ENCODE measurements at places on chromosomes 13 and 19.
A peak's percentile ranks its signal among the peaks of the same experiment; 100 is the strongest.

DNA sequence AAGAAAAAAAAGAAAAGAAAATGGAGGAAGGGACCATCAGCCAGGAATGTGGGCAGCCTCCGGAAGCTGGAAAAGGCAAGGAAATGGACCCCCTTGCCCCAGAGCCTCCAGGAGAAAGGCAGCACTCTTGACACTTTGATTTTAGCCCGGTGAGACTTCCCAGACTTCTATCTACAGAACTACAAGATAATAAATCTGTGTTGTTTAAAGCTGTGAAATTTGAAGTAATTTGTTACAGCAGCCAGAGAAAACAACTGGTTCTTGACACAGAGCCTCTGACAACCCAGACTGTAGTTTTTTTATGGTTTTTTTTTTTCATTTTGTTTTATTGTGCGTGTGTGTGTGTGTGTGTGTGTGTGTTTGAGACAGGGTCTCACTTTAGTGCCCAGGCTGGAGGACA, 7.6 kb downstream of the CTU1 start:
- no peak for DNase-seq

- no peak for DNase-seq
Observed at GRCh38 chr13:22839603-22840530, 340.9 kb upstream of the SGCG start.

DNA sequence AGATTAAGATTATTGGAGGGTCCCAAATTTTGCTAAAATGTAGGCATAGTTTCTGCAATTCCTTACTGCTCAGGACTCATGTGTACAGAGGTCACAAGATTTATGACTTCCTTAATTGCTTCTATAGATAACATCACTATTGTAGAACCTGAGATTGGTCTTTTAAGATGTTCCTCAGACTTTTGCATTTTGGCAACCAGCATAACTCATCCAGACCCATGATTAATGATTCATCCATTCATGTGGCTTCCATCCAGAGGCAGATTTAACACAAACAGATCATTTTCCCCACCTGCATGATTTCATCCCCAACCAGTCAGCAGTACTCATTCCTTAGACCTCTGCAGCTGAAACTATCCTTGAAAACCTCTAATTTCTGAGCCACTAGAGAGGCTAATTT, 34.5 kb upstream of the CEACAM8 start:
- DNase-seq = no peak

- DNase-seq = no peak
Observed at GRCh38 chr13:44142540-44142867, 231.1 kb upstream of the SERP2 start.

DNA sequence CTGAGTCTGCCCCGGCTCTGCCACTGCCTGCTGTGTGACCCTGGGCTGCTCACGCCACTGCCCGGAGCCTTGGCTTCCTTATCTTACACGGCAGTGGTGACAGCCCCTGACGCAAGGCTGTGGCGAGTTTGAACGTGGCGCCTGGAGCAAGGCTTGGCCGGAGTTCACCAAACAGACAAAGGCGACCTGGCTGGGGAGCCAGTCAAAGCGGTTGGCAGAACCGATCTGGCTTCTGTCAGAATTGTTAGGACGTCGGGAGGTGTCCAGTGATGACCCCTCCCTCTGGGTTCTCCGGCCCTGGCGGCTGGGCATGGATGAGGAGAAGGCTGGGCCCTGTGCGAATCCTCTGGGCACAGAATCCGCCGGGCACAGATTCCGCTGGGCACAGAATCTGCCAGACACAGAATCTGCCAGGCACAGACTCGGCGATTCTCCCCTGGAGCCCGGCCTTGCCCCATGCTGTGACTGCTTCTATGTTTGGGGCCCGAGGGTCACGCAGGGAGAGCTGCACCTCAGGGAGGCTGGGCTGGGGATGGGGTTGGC, 11.7 kb upstream of the TMEM255B start:
- no peak for DNase-seq

GRCh38 chr19:47341734-47342133, 7.4 kb upstream of the DHX34 start:
- no peak for DNase-seq

GRCh38 chr13:102768909-102769308, 4.7 kb downstream of the TEX30 start:
- no peak for DNase-seq

DNA sequence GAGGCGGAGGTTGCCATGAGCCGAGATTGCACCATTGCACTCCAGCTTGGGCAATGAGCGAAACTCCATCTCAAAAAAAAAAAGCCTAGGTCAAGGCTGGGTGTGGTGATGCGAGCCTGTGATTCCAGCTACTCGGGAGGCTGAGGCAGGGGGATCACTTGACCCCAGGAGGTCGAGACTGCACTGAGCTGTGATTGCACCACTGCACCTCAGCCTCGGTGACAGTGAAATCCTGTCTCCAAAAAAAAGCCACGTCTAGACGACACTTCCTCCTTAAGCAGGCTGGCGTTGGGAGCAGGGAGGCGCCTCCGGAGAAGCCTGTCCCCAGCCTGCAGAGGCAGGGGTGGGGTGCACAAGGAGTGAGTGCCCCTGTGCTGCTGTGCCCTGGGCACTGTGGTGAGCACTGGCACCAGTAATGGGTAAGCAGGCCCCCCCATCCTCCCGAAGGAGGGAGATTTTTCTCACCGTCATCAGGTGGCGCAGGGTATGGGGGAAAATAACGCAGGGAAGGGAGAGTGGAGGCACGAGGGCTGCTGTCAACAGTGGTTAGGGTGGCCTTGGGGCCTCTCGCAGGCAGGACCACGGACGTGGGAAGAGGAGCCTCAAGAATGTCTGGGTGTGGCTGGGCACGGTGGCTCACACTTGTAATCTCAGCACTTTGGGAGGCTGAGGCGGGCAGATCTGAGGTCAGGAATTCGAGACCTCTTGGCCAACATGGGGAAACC, 706 bp downstream of the P2RY11 start:
- DNase-seq = peak; percentile 26

DNA sequence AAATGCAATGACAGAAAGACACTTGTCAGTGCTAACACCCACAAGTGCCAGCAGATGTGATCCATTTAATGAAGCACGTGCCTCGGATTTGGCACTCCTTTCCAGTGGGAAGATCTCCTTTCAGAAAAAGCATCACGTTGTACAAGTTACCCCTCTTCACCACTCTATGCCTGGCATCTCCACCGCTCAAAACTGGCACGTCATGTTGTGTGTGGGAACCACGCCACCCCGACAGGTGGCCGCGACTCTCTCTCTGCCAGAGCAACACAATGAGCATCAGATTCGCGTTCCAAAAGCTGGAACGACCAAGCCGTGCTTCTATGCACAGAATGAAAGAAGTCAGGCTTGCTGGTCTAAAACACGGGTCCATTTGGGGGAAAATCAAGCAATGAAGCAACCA, 24.3 kb downstream of the TMTC4 start:
- DNase-seq = no peak

- DNase-seq = no peak
Observed at GRCh38 chr13:30163441-30163840, 143.9 kb downstream of the KATNAL1 start.

GRCh38 chr19:31057476-31057875, 291.8 kb downstream of the TSHZ3 start:
- DNase-seq = no peak

- no peak for DNase-seq
Observed at GRCh38 chr19:30584090-30584489, 211.9 kb downstream of the ZNF536 start.

- no peak for DNase-seq
Observed at GRCh38 chr13:26568132-26568815, 10.8 kb downstream of the WASF3 start.

DNA sequence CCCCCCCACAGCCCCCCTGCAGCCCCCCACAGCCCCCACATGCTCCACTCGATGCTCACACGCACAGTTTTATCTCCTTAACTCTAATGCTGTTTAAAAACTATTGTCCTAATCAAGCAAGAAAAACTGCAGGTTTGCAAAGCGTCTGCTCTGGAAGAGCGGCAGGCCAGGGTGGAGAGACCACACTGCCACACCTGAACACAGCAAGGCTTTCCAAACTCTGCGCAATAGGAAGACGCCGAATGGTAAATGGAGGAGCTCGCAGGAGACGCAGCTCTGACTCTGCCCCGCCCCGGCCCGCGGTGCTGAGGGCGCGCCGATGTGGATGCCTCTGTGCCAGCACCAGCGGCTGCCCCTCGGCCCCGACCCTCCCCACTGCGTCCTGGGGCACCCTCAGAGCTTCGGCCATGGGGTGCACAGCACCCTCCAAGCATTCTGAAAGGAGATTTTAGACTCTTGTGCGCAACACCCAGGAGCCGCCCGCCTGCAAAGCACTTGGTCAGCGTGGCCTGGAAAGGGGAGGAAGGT, 32.4 kb downstream of the RASA3 start:
- DNase-seq = peak; percentile 64

- DNase-seq = no peak
Observed at GRCh38 chr13:109154966-109155761, 525.8 kb downstream of the MYO16 start.

DNA sequence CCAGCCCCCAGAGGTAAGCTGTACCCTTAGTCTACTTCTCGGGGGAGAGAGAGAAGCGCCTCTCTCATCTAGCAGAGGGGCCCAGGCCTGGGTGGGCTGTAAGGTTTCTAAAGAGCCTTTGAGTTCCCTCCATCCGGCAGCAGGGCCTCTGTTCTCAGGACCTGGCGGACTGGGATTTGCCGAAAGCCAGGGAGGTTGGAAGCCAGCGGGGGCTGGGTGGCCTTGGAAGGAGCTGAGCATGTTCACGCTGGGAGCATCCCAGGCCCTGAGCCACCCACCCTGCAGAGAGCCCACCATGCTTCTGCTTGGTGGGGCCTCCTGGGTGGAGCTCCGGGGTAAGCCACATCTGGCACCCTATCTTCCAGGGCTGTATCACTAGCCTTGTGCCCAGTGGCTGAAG, 7.8 kb downstream of the SLC7A10 start:
- no peak for DNase-seq

- no peak for DNase-seq
Observed at GRCh38 chr19:45200568-45200967, 22.0 kb downstream of the BLOC1S3 start.

DNA sequence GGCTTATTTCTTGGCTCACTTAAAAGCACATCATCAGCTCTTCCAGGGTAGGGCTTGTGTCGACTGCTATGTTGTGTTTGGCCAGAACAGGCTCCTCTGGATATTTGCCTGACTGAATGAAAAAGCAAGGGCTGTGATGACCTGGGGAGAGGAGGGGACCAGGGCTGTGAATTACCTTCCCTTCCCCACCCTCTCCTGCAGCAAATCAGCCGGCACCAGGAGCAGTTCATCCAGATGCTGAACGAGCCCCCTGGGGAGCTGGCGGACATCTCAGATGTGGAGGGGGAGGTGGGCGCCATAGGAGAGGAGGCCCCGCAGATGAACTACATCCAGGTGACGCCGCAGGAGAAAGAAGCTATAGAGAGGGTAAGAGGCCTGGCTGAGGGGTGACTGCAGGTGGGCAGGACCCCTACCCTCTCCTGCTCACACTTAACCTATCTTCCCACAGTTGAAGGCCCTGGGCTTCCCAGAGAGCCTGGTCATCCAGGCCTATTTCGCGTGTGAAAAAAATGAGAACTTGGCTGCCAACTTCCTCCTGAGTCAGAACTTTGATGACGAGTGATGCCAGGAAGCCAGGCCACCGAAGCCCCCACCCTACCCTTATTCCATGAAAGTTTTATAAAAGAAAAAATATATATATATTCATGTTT, 4.4 kb downstream of the GADD45GIP1 start:
- DNase-seq = no peak

DNA sequence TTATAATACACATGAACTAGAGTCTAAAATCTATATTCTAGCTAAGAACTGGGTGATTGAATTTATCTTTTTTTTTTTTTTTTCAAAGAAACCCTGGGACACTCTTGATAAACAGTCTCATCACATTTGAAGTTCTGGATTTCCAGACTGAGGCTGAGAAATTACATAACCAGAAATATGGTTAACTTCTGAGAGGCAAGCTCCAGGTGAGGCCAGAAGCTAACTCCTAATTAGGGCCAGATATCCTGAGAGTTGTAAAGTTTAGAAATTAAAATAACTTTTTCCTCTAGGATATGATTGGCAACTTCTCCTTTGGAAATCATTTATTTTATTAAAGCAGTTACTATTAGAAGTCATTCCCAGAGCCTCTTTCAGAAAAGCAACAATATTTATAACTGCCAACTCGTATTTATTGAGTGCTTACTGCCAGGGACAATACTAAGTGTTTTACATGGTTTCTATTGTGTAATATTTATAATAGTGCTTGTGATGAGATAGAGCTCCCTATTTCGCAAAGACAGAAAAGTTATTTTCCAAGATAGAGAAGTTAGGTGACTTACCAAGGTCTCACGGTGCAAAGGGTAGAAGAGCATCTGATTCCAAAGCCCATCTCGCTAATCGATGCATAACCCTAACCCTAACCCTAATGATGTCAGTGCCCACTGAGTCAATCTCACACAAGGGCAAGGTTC, 187.7 kb downstream of the DCT start:
- DNase-seq = no peak

DNA sequence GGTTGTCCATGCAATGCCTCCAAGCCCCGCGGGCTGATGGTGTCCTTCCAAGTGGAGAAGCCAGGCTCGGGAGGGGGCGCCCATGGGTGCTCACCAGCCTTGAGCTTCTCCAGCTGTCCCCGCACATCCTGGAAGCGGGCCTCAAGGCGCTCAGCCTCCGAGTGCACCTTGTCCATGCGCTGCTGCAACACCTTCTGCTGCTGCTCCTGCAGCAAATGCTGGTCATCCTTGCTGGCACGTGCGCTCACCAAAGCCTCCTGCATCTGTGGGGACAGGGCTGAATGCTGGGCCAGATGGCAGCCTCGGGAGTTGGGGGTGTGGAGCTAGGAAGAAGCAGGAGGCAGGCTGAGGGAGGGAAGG, 22.8 kb upstream of the EMP3 start:
- no peak for DNase-seq

DNA sequence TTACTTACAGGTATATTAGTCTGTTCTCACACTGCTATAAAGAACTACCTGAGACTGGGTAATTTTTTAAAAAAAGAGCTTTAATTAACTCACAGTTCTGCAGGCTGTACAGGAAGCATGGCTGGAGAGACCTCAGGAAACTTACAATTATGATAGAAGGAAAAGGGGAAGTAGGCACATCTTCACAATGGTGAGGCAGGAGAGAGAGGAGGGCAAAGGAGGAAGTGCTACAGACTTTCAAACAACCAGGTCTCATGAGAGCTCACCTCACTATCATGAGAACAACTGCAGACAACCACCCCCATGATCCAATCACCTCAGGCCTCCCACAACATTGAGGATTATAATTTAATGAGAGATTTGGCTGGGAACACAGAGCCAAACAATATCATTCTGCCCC, 511.7 kb downstream of the SLITRK6 start:
- DNase-seq = no peak

All from naive thymus-derived CD8-positive, alpha-beta T cell (primary cell).